ENCODE measurements at places on chromosomes 6 and 20.

- DNase-seq, result no peak
Measured at GRCh38 chr20:4781637-4782377, 60.1 kb downstream of the PRND start.

DNA sequence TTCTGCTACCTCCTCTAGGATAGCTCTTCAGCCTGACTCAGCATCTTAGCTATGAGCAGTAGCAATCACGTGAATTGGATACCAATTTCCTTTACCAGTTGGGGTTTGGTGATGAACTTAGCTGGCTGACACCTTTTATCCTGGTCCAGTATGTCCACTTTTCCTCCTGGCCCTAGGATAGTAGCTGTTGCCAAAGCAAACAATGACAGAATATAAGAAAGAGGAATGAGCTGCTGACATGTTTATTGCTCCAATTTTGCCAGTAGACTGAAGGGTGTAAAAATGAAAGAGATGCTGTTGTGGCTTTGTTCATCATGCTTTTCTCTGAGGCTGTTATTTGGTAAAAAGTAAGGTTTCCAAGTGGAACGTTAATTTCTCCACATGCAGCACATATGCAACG is 168.3 kb upstream of the JAG1 start:
- DNase-seq, result no peak

DNA sequence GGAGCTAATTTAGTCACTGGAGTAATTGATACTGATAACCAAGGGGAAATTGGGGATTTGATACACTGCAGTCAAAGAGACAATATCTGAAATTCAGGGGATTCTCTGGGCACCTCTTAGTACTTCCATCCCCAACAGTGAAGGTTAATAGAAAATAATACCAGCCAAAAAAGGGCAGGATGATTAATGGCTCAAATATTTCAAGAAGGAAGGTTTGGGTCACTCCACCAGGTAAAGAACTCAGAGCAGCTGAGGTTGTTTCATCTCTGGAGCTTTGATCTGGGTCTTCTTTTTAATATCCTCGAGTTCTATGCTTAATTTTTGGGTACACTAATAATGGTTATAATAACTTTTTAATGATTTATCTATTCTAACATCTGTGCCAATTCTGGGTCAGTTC is 70.8 kb downstream of the CDKAL1 start:
- no peak for DNase-seq

DNA sequence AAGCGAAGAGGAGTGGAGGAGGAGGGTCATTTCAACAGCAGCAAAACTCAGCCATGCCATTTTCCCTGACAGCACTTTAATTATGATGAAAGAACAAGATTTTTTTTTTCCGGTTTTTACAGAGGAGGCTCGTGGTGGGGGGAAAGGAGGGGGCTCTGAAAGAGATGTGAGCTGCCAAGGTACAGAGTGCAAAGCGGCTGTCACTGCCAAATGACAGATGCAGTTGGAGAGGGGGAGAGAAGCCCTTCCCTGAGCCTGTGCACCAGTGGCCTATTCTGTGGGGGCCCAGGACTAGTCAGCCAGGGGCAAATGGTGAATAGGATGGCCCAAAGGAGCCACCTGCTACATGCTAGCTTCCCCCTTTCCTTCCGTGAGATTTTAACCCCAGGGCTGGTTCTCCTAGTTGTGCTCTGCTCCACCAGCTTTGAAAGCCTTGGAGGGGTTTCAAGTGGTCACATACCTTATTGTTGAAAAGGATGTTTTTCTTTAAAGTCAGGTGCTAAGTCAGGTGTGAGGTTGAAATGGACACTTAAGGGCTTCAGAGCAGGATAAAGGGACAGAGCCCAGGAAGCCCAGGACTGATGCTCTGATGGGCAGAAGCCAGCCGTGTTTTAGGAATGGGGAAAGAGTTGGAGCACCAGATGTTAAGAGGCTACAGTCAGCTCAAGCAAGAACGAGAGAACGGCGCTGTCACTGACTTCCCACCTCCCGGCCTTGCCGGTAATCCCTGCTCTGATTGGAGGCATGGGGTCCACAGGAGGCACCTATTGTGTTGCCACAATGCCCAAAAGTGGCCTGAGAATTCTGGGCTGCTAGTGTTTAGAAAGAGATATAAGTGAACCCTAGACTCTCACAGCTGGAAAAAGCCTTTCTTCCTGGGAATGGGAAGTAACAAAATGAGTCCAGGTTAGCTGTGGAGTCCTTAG is 24.8 kb downstream of the GNAS start:
- no peak for DNase-seq

GRCh38 chr20:58777657-58778056 is 73.0 kb downstream of the GNAS-AS1 start:
- DNase-seq, result no peak

All from NCI-H1694 (cell line).